ENCODE measurements at places on chromosomes 12 and 14.

GRCh38 chr14:79809849-79810612 lies 401.3 kb downstream of the DIO2 start:
- DNase-seq: no peak

DNA sequence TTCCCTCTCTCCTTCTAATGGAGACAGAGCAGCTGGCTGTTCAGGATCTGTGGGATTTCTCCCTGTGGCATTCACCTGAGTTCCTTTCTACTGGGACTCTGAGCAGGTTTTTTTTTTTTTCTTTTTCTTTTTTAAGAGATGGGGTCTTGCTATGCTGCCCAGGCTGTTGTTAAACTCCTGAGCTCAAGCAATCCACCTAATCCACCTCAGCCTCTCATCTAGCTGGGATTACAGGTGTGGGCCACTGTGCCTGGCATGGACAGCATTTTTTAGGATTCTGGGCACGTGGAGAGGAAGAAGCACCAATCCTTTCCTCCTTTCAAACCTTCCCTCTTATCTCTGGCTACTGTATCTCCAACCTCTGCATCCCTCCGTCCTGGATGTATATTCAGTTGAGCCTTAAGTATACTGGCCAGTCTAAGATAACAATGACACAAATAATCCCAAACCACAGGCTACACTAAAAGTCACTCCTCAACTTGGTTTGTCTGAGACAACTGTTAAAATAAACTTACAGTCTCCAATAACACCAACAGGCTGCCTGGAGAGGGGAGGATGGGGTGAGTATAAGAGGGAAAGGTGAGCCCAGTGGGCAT lies 16.4 kb upstream of the CELA1 start:
- no peak for DNase-seq

- no peak for DNase-seq
These were observed 3.0 kb downstream of the CDK4 start for GRCh38 chr12:57749061-57749460.

- DNase-seq: no peak
These were observed 3.2 kb downstream of the WDR89 start for GRCh38 chr14:63638493-63638892.

DNA sequence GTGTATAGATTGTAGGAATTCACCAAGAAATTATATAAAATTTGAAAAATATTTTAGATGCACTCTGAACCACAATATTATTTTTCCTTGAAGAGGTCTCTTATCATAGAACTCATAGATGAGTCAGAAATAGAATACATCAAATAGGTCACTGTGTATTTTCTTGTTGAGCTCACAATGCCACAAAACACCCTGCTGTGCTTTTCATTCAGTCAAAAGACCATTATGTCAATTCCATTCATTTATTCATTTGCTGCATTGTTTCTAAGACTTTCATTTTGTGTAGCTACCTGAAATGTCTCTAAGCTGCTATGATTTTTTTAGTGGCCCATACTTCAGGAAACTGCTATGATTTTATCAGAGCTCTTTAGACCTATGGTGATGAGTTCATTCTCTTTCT lies 231.9 kb upstream of the AVPR1A start:
- no peak for DNase-seq

DNA sequence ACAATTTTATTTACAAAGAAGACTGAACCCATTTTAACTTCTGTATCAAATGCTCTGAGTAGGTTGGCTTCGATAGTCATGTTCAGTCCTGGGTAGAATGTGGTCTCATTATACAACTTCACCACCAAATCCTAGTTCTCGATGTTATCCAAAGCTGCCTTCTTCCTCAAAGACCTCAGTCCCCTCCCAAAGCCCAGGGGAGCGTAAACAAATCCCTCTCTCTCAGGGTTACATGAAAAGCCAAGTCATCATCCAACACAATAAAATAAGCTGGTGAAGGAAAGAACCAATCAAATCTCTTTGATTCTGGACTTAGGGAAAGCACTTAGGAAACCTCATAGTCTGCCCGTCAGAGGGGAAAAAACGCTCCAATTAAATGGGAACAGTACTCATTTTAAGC lies 9.1 kb downstream of the PTCSC3 start:
- no peak for DNase-seq

- DNase-seq: no peak
These were observed 2.4 kb downstream of the TIGAR start for GRCh38 chr12:4323396-4323795.

DNA sequence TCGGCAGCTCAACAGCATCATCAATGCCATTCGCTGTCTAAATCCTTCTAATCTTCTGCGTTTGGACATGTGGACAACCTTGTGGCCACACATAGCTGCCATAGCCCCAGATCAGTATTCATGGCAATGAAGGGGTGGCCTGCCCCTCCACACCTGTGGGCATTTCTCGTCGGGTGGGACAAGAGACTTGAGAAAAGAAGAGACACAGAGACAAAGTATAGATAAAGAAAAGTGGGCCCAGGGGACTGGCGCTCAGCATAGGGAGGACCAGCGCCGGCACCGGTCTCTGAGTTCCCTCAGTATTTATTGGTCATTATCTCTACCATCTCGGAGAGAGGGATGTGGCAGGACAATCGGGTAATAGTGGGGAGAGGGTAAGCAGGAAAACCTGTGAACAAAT lies 42.3 kb downstream of the MAGOHB start:
- no peak for DNase-seq

DNA sequence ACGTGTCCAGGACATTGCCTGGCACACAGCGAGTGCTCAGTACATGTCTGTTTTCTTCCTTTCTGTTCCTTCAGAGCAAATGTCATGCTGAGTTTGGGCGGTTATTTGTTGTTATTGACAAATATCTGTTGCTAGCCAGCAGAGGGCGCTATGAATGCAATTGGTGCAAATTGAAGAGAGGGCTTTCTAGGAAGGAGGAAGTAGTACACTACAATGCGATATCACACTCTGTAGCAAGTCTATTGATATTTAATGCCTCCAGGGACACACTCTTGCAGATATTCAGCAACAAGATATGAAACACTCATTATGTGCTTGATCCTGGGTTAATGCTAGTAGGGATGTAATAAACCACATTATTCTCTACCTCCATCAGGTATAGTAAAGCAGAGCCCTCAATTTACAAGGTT lies 267.3 kb upstream of the SRRM4 start:
- DNase-seq: no peak

GRCh38 chr14:69537900-69538299 lies 36.8 kb downstream of the CCDC177 start:
- DNase-seq: no peak

DNA sequence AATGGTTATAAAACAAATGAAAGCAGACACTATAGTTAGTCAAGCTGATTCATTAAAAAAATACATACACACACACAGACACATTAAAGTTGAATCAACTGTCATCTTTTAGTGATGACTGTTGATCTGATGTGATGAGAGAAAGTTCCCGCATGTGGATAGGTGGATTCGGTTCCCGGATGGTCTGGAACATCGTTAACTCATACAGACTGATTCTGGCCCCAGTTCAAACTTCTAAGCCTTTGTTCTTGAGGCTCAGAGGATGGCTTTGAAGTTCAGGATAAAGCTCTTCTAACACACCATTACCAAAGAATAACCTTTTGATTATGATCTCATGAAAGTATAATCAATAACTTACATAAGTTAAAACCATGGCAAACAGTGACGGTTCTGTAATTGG lies 27.5 kb downstream of the WIF1 start:
- DNase-seq: no peak

DNA sequence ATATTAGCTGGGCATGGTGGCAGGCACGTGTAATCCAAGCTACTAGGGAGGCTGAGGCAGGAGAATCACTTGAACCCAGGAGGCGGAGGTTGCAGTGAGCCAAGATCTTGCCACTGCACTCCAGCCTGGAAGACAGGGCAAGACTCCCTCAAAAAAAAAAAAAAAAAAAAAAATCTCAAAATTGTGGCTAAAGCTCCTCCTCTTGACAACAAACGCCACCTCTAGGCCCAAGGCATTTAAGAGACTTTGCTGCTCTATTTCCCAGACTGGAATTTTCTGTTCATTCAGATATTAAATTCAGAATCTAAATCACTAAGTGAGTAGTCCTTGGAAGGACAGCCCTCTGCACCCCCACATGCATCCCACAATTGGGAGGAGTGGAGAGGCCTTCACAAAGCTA lies 1.4 kb downstream of the ZFYVE1 start:
- DNase-seq: no peak

DNA sequence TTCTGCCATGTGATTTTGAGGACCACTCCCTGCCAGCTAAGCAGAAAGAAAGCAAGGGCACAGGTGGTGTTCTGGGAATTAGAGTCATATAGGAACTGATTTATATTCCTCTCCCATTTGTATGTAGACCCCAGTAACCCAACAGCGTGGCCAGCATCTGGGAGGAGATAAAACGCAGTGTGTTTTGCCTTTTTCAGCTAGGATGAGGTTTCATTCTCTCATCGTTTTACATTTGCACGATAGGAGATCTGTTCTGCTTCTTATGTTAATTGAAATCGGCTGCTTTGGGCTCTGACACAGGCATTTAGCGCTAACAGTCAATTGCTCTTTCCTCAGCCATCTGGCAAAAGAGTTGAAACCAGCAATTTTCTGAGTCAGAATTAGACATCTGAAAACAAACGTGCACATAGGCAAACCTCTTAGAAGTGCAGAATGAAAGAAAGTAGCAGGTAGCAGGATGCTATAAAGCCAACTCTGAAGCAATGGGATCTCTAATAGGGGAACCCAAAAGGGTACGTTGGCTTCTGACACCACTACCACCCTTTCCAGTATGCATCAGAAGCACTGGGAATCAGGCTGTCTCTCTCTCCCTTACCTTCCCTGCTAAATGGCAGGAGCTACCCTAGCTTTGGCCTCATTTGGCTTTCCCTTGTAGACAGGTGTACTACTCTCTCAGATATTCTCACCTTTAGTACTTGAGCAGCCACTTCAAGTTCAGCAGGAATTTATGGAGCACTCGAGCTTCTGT lies 219.1 kb downstream of the PHLDA1 start:
- DNase-seq: no peak

DNA sequence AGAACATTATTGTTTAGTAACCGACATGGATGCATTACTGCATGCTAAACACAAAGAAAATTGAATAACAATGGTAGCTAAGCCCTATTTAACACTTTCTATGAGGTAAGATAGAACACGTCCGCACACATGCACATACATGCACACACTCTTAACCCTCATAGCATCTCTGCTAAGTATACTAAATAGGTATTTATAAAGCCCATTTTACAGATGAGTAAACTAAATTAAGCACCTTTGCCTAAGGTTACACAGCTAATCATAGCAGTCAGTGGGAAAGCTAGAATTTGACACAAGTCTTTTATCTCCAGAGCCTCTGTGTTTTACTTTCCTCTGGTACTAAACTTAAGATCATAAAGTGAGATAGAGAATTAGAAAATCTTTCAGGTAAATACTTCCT lies 435.0 kb downstream of the EGLN3 start:
- DNase-seq: no peak

GRCh38 chr12:120367233-120367923 lies 1.6 kb downstream of the MSI1 start:
- DNase-seq: no peak

GRCh38 chr14:99632410-99633035 lies 12.4 kb upstream of the HHIPL1 start:
- DNase-seq: no peak

DNA sequence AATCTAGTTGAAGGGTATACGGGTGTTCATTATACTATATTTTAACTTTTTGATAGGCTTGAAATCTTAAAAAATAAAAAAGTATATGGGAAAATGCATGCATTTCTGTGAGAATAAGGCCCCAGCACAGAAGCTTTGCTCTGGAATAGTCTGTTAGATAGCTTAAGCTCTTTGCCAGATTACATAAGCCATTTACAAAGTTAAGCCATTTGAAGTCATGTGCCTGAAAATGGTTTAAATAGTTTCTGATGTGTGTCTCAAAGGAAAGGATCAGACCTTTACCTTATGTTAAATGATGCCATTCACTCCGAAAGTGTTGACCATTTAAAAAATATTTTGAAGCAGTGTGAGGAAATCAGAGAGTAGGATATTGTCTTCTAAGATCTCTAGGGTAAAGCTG lies 51.3 kb downstream of the WASHC4 start:
- no peak for DNase-seq

- no peak for DNase-seq
These were observed 6.0 kb downstream of the VPS37B start for GRCh38 chr12:122889761-122890520.

DNA sequence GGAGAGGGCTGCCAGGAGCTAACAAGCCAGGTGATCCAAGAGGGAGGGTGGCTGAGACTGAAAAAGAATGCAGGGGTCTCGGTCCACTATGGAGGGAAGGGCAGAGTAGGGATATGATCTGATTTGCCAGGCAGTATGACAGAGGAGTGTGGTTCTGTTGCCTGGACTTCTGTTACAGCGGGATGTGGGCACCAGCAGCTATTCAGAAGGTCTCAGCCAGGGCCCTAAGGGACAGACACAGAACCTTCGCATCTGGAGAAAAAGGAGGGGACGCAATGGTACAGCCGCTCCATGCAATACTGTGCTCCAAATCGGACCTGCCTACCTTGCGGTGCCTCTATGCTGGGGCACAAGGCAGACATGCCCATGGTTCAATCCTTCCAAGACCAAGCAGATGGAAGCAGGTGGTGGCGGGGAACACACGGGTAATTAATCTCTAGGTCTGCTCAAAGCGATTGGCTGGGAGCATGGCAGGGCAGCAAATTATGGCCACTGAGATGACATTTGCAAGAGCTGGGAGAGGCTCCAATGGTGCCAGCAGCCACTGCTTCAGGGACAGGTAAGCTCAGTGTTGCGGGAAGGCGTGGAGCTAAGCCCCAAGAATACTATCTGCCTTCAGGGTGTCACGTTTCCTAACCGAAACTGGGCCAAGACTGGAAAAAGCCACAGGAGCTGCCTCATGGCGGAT lies 185.5 kb downstream of the FOXN3 start:
- DNase-seq: no peak

DNA sequence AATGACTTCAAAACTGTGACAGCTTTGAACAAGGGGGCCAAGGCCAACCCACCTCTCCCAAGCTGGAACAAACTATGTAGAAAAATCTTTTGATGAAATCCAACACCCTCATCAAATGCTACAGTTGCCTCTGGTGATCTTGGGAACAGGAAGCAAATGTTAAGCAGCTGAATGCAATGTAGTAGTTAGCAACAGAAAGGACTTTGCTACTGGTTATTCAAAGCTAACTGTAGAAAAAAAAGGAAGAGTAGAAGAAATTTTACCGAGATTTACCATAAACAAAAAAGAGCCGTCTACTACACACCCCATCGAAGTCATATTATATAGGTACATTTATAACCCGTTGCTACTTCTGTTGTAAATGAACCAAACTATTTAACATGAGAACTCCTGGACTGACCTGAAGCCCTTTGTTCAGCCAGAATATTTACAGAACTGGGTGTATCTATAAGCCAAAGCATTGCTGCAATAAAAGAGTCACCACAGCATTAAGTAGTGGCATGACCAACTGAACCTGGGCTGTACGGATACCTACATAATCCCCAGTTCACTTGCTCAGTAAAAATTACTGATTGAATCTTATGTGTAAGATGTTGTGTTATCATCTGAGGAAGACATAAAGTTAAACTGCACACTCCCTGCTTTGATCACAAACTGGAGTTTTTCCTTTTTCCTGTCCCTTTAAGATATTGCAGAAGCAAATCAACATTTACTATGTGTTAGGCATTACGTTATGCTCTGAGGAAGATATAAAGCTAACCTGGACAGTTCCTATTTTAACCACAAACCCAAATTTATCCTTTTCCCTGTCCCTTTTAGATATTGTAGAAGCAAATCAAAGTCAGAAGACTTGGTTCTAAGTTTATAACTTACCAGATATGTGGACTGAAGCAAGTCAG lies 25.1 kb downstream of the SYNJ2BP start:
- no peak for DNase-seq

GRCh38 chr12:111488271-111488670 lies 82.5 kb downstream of the SH2B3 start:
- no peak for DNase-seq

Measured in activated gamma-delta T cell (primary cell).